ENCODE measurements at places on chromosomes 5 and 9.

- no peak for DNase-seq
Observed at GRCh38 chr5:134153241-134153640, 23.5 kb downstream of the SKP1 start.

GRCh38 chr9:124414612-124415011 is 630 bp downstream of the PSMB7 start:
- no peak for DNase-seq

GRCh38 chr9:92176068-92176799 is 61.0 kb upstream of the SPTLC1 start:
- no peak for DNase-seq

DNA sequence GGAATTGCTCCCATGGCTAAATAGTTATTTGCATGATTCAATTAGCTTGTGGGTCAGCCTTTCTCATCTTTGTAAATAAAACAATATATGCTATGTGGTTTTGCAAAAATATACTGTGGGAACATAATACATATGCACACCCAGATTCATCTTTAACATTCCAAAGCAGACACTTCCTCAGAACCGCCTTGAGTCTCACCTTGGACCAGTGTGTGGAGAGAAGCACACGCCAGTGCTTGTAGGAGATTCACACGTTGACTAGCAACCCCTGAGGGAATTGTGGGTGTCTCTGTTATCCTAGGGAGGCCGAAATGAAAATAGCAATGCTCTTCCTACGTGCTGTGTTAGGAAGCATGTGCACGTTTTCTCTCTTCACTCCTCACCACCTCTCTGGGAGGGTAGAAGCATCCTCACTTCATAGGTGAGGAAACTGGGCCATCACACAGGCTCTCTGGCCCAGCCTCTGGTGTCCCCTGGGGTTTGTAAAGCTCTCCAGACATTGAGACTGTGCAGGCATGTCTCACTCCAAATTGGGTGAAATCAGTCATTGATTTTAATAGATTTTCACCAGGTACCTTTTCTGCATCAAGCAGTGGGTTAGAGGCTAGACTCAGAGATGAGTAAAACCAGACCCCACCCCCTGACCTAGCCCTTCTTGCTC is 221.7 kb downstream of the PBX3 start:
- DNase-seq, result no peak

- no peak for DNase-seq
Observed at GRCh38 chr9:13665418-13666066, 386.1 kb upstream of the MPDZ start.

- no peak for DNase-seq
Observed at GRCh38 chr5:86806206-86806605, 188.5 kb downstream of the COX7C start.

DNA sequence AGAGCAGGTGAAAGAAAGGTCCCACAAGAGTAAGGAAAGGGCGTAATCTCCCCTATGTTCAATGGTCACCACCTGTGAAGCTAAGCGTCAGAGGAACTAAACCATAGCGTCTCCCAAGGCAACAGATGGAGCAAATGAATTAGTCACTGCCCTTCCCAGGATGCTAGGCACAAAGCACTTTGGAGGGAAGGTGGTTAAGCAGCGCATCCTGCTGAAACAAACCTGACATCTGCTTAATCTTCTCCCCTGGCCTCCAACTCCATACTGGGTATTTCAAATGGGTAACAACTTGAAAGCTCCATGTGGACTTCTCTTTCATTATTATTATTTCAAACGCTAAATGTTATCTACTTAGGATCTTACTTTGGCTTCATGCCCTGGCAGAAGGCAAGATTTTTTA is 227.3 kb downstream of the MLLT3 start:
- DNase-seq, result no peak

DNA sequence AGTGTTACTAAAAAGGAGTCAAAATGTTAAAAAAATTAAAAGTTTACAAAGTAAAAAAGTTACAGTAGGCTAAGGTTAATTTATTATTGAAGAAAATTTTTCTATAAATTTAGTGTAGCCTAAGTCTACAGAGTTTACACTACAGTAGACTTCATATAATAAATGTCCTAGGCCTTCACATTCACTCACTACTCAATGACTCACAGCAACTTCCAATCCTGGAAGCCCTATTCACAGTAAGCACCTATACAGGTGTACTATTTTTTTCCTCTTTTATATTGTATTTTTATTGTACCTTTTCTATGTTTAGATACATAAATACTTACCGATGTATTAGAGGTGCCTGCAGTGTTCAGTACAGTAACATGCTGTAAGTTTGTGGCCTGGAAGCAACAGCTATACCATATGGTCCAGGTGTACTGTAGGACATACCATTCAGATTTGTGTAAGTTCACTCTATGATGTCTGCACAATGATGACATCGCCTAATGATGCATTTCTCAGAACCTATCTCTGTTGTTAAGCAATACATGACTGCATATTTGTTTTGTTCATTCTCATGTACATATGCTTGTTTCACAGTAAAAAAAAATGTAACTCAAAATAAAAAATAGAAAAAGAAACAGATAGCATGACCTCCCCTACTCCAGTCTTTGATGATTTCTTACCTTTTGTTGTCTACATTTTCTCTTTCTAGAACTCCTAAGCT is 64.7 kb downstream of the NR3C1 start:
- DNase-seq, result no peak

DNA sequence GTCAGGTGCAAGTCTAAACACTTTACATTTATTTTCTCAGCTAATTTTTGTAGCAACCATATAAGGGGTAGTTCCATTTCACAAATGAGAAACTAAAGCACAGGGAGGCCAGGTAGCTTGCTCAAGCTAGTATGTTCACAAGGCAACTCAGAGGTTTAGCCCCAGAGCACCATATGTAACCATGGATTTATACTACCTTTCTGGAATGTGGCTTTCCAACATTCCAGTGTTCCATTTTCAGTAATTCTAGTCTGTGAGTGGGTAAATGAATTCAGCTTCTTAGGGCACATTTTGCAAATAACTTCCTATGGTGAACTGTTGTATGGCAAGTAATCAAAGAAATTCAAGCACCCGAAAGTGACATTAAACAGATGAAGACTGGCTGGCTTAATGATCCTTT is 25.0 kb upstream of the CAST start:
- no peak for DNase-seq

DNA sequence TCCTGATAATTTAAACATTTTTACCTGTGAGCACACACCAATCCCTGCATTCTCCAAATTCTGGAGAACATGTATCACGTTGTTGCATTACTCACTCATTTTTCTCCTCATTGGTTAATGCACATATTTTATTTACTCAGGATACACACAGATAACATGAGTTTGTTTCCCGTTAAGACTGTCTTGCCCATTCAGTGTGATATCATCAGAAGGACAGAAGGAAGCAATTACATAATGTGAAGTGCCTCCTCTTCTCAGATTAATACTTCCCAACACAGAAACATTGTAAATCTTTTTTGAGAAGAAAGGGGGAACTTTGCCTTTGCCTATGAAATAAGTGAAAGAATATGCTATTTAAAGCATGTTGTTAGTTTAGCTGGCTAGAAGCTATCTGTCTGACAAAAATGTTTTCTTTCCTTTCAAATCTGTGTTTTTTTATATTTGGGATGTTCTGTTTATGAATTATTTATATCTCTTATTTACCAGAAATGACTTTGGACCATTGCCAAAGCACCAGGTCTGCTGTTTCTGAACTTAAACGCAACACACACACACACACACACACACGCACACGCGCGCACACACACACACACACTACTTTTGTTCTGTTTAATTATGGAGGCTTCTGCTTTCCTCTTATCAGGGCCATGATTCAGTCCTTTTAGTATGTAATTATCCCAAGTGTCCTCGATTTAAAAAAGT is 186.5 kb downstream of the CHSY3 start:
- no peak for DNase-seq

DNA sequence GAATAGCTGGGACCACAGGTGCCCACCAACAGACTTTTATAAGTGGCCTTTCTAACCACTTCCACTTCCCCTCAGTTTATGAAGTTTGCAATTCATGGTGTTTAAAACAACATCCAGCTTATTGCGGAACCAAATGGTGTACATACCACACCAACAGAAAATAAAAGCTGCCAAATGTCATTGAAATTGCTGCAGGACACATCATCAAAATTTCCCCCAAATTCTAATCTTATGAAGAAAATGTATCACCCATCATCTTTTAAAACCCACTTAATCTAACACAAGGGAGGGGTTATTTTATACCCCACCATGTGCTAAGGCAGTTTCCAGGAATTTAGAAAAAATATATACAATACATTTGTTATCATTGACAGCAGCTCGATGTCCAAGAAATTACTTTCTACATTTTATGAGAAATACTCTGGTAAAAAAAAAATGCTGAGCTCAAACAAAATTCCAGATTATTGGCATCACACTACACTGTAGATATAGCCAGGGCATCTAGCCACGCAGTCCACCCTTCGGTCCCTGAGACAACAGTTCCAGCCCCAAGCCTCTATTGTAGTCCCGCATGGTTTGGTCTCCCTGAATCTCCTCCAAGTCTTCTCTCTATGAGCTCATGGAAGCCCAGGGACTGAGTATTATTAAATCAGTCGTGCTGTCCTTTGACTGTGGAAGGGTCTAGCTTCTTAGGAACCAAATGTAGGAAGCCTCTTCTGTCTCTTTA is 372.8 kb upstream of the SLC30A5 start:
- no peak for DNase-seq

GRCh38 chr9:24721621-24722020 is 175.9 kb upstream of the IZUMO3 start:
- DNase-seq, result no peak

DNA sequence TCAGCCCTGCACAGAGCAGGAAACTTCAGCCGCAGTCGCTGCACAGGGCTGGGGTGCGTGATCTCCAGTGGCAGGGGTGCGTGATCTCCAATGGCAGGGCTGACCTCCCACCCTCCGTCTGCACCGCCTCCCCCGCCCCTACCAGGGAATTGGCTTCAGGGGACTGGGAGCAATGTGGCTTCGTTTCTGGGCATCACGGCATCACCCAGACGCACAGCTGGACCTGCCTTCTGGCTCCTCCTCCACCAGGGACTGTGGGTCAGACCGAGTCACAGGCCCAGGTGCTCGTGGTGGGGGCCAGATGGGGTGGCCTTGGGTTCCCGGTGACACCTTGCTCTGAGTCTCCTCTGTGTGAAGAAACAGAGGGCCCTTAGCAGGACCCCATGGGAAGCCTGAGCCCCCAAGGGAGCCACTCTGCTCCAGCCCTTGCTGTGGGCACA is 51.1 kb downstream of the AHRR start:
- DNase-seq, result no peak

- no peak for DNase-seq
Observed at GRCh38 chr5:134578578-134579283, 53.3 kb downstream of the JADE2 start.

- DNase-seq, result no peak
Observed at GRCh38 chr5:178203670-178204181, 607 bp upstream of the HNRNPAB start.

GRCh38 chr5:122164831-122165558 is 35.6 kb downstream of the ZNF474 start:
- DNase-seq, result no peak

All from NCI-H748 treated with DMSO at 0.1 percent for 48 hours (cell line).